ENCODE measurements at places on chromosomes 5 and 9. TPM values are rescaled to one million over a fixed set of nuclear protein-coding genes. Genes with fewer than 3 reads are reported as not detected.

Gene HRCT1
- 6.2 TPM for total RNA-seq

Gene SHOC1
- total RNA-seq: not detected

Gene CDO1
- total RNA-seq: 6.8 TPM

- H3K36me3 ChIP-seq: no peaks in the 10 kb centered on the region
- H3K27me3 ChIP-seq: no peaks in the 10 kb centered on the region
- H3K4me3 ChIP-seq: no peak overlapping the region
- no peak for DNase-seq
These were observed 476.8 kb downstream of the CETN3 start for GRCh38 chr5:89932771-89933181.

DNA sequence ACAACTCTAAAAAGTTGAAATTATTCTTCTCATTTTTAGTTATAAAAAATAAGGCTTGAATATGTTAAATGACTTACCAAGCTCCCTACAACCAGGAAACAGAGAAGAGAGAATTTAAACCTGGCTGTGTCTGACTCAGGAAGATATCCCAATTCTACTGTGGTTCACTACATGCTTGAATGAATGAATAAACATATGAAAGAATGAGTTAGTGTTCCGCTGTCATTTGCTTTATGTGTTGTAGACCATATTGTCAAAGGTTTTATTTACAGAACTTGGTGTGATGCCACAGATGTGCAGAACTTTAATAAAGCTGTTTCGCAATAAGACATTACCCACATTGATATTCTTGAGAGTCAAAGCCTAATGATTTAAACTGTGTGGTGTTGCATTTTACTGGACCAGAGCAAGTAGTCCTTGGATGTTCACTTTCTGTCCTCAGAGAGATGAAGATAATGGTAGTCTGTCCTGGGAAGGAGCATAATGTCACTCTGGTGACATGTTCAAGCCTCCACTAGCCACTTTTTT is 313.2 kb downstream of the TRIM32 start:
- no peak for DNase-seq
- H3K4me1 ChIP-seq: no peaks in the 10 kb centered on the region
- no peaks in the 10 kb centered on the region for H3K36me3 ChIP-seq
- no peak overlapping the region for H3K4me3 ChIP-seq
- H3K27ac ChIP-seq: no peak overlapping the region

GRCh38 chr5:7904170-7904569 is 35.2 kb downstream of the MTRR start:
- no peaks in the 10 kb centered on the region for H3K27me3 ChIP-seq
- no peak overlapping the region for H3K27ac ChIP-seq
- no peak overlapping the region for H3K4me3 ChIP-seq
- H3K36me3 ChIP-seq: peaks cover 74% of the 10 kb centered on the region
- H3K4me1 ChIP-seq: no peaks in the 10 kb centered on the region

- no peak overlapping the region for H3K27ac ChIP-seq
- H3K4me1 ChIP-seq: no peaks in the 10 kb centered on the region
- no peaks in the 10 kb centered on the region for H3K36me3 ChIP-seq
- H3K27me3 ChIP-seq: no peaks in the 10 kb centered on the region
These were observed 124.3 kb downstream of the FGF1 start for GRCh38 chr5:142561486-142562097.

DNA sequence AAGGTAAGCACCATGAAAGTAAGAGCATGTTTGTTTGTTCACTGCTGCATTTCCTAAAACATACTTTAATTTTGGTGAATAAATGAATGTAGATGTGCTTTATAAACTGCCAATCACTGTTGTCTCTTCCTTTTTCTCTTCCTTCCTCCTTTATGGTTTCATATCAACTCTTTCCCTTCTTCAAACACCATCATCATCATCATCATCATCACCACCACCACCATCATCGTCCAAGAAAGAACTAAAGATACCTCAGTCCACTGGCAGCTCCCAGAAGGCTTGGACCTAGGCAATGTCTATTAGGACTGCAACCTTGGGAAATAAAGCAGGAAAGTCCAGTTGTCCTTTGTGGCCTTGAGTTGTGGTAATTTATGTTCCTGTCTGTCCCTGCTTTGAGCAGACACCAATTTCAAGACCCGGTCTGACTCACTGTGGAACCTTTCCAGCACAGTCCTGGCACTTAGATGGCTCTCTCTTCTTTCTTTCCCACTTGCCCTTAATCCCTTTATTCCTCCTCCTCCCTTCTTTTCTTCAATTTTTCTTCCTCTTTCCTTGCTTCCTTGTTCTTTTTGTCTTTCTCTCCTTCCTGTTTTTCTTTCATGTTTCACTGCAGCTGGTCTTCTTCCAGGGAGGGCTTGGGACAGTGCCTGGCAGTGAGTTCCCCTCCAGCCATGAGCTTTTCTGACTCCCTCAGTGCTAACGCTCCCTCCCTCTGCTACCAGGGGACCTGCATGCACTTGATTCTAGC is 99.3 kb downstream of the ANGPTL2 start:
- peaks cover 49% of the 10 kb centered on the region for H3K4me1 ChIP-seq
- no peaks in the 10 kb centered on the region for H3K36me3 ChIP-seq
- no peak overlapping the region for H3K4me3 ChIP-seq

DNA sequence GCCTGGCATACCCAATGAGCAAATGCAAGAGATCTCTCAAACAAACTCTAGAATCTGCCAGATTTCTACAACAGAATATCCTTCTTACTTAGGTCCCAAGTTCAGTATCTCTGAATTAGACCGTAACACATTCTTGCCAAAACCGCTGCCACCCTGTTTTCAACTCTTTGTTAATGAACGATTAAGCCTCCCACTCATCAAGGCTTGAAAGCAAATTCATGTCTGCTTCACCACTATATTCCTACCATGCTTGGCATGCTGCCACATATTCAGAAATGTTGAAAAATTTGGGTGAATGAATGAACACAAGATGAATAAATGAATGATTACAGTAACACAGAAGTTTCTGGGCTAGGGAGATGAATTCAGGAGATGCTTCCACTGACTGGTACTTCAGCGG is 119.9 kb downstream of the BNC2 start:
- DNase-seq: no peak
- no peak overlapping the region for H3K4me3 ChIP-seq

DNA sequence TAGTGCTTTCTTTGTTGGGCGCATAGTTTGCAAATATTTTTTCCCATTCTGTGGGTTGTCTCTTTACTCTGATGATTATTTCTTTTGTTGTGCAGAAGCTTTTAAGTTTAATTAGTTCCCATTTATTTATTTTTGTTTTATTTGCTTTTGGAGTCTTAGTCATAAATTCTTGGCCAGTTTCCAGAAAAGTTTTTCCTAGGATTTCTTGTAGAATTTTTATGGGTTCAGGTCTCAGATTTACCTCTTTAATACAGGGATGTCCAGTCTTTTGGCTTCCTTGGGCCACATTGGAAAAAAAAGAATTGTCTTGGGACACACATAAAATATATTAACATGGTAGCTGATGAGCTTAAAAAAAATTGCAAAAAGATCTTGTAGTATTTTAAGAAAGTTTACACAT is 122.0 kb downstream of the WDR70 start:
- no peak overlapping the region for H3K27ac ChIP-seq
- H3K4me3 ChIP-seq: no peak overlapping the region
- H3K36me3 ChIP-seq: peaks cover 25% of the 10 kb centered on the region
- no peaks in the 10 kb centered on the region for H3K4me1 ChIP-seq
- H3K27me3 ChIP-seq: no peaks in the 10 kb centered on the region

DNA sequence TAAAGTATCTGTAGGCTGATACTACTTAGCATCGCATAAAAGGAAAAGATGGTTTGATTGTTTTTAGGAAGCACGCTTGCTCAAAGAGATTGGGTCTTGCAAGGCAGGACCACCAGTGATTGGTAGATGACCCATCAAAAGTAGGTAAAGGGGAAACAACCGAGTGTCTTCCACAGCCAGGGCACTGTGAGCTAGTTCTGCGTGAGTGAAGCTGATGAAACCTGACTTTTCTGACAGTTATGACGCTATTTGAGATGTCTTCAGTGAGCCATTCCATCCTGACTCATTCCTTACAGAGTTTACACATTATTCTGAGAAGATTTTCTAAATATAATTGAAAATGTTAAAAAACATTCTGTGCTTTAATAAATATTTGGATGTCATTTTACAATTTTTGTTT is 49.7 kb downstream of the BASP1 start:
- no peaks in the 10 kb centered on the region for H3K36me3 ChIP-seq
- H3K27ac ChIP-seq: no peak overlapping the region
- peaks cover 9% of the 10 kb centered on the region for H3K27me3 ChIP-seq
- no peaks in the 10 kb centered on the region for H3K4me1 ChIP-seq
- DNase-seq: no peak
- H3K4me3 ChIP-seq: no peak overlapping the region

DNA sequence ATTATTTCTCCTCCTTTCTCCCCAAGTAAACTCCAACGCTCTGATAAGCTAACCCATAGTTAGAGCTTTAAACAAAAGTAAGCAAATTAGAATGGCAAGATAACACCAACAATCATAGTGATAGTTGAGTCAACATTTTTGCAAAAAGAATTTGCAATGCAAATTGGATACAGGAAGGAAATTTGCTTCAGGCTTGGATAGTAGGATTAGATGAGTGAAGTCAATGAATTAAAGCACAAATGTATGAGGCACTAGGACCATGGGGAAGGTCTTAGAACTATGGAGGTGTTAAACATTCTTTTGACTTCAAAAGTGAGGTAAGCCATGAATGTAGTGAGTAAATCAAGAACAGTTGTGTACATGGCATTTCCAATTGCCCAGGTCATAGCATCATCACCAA is 289.8 kb upstream of the GRAMD2B start:
- no peak overlapping the region for H3K27ac ChIP-seq
- no peak overlapping the region for H3K4me3 ChIP-seq
- no peaks in the 10 kb centered on the region for H3K36me3 ChIP-seq
- H3K27me3 ChIP-seq: no peaks in the 10 kb centered on the region
- DNase-seq: no peak

GRCh38 chr9:115004545-115004944 is 74.2 kb upstream of the TNFSF8 start:
- H3K36me3 ChIP-seq: no peaks in the 10 kb centered on the region
- no peak overlapping the region for H3K4me3 ChIP-seq
- no peak for DNase-seq
- peaks cover 99% of the 10 kb centered on the region for H3K27me3 ChIP-seq
- no peaks in the 10 kb centered on the region for H3K4me1 ChIP-seq

- H3K27me3 ChIP-seq: no peaks in the 10 kb centered on the region
- no peak overlapping the region for H3K27ac ChIP-seq
- no peak for DNase-seq
- no peaks in the 10 kb centered on the region for H3K36me3 ChIP-seq
- no peaks in the 10 kb centered on the region for H3K4me1 ChIP-seq
These were observed 318.2 kb downstream of the SLCO4C1 start for GRCh38 chr5:101977729-101978345.

DNA sequence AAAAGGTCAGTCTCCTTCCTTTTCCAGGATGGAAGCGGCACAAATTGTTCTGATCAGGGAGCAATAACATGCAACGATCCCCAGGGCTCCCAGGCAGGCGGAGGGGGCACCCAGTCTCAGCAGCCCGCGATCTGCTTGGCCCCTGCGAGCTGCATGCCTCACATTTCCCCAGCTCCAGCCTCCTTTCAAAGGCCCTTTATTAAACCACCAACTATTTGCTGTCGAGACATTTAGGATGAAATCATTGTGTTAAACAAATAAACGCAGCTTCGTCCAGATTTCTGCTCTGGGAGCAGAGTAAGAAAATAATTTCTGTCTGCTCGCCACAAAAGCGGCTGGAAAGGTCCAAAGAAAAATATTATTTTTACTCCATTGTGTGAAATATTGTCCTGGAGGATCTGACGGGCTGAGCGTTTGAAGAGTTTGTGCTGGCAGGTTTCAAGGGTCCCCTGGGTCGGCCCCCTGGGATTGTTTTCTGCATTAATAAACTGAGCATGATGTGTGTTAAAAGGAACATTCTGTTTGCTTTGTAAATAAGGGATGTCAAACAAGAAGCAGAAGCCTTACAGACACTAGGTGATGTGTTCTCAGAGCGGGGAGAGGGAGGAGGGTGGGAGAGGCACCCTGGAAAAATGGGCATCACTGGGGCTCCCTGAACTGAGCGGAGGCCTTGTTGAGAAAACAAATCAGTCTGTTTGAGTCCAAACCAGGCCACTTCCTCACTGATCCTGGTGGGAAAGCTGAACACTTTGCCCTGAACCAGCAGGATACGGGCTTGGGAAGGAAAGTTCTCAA is 110.1 kb downstream of the FOXD1 start:
- peaks cover 92% of the 10 kb centered on the region for H3K27me3 ChIP-seq
- H3K4me3 ChIP-seq: no peak overlapping the region
- no peaks in the 10 kb centered on the region for H3K36me3 ChIP-seq

DNA sequence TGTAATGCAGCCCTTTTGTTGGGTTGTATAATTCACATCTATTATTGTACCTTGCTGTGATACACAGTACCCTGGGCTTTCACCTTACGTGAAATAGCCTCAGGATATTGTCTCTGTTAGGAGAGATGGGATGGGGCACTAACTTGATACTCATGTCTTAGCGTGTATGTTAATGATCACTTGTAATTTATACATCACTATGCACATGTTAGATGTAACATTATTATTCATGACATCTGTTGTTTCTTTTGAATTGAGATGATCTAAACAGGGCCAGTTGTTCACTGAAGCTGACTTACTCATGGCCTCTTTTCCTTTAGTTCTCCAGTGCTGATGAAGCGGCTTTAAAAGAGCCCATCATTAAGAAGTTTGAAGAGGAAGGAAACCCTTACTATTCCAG is 65.2 kb downstream of the MCCC2 start:
- no peak overlapping the region for H3K4me3 ChIP-seq
- peaks cover 94% of the 10 kb centered on the region for H3K36me3 ChIP-seq
- no peak overlapping the region for H3K27ac ChIP-seq
- peaks cover 3% of the 10 kb centered on the region for H3K4me1 ChIP-seq
- H3K27me3 ChIP-seq: no peaks in the 10 kb centered on the region
- no peak for DNase-seq

DNA sequence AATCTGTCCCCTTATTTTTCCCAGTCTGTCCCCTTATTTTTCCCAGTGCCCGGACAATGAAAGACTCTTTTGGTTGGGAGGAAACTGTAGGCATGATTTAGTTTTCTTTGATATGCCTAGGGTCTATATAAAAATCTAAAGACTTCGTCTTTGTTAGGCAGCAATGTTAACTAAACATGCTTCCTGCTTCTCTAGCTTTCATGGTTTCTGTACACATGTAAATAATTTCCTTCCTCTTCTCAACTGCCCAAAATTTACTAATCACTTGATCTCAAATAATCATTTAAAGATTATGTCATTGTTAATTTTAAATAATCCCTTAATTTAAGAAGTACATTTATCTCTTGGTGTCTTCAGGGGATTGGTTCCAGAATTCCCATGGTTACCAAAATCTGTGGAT is 47.8 kb upstream of the RAPGEF6 start:
- no peak overlapping the region for H3K4me3 ChIP-seq
- DNase-seq: no peak
- no peaks in the 10 kb centered on the region for H3K27me3 ChIP-seq
- peaks cover 37% of the 10 kb centered on the region for H3K36me3 ChIP-seq
- H3K27ac ChIP-seq: no peak overlapping the region
- peaks cover 10% of the 10 kb centered on the region for H3K4me1 ChIP-seq
